ENCODE measurements at places on chromosomes 13 and 19.

DNA sequence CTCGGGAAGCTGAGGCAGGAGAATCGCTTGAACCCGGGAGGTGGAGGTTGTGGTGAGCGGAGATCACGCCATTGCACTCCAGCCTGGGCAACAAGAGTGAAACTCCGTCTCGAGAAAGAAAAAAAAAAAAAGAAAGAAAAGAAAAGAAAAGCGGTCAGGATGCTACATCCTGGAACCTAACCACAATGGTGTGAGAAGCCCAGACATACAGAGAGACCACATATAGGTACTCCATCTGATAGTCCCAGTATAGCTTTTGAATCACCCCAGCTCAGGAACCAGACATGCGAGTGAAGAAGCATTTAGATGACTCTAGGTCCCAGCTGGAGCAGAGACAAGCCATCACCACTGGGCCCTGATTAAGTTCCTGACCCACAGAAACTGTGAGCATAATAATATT, 3.2 kb downstream of the IFNL1 start:
- DNase-seq, result no peak

- no peak for DNase-seq
Observed at GRCh38 chr13:47142105-47142504, 245.3 kb upstream of the HTR2A start.

- DNase-seq, result no peak
Observed at GRCh38 chr13:64029343-64030093, 2613.9 kb upstream of the PCDH20 start.

DNA sequence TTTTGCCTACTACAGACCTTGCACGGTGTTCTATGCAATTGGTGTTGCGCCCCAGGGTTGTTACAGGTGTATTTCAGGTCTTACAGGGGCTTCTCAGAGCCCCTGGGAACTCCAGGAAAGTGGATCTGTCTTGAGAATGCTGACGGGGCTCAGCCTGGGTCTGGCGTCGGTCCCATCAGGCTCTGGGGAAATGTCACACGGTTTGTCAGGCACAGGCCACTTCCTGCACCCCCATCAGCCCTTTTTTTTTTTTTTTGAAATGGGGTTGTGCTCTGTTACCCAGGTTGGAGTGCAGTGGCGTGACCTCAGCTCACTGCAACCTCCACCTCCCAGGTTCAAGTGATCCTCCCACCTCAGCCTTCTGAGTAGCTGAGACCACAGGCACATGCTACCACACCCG, 13.2 kb downstream of the CLEC4G start:
- no peak for DNase-seq

- no peak for DNase-seq
Observed at GRCh38 chr19:7288977-7289376, 5.2 kb downstream of the INSR start.

DNA sequence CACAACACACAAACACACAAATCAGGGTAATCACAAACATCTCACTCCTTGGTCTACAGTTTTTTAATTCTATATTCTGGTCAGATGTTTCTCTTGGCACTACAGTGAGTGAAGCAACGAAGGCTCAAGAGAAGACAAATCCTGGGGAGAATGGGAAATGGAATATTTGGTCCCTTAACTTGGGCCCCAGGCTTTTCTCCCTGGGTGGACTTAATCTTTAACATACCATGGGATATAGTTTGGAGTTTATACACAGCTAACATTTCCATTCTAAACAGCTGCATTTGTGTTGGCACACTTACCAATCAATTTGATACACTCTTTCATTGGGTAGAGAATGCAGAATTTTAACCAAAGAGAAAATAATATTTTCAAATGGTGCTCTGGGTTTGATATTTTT, 1132.6 kb upstream of the SLC10A2 start:
- no peak for DNase-seq

- no peak for DNase-seq
Observed at GRCh38 chr13:110475117-110475516, 86.4 kb downstream of the RAB20 start.

GRCh38 chr19:29372091-29372415, 153.7 kb upstream of the VSTM2B start:
- DNase-seq, result no peak

- no peak for DNase-seq
Observed at GRCh38 chr19:12946731-12947496, 1.3 kb downstream of the RAD23A start.

- peak; percentile 26 for DNase-seq
Observed at GRCh38 chr19:17107546-17108452, 32.2 kb downstream of the MYO9B start.

GRCh38 chr19:49855676-49856573, 5.0 kb downstream of the PTOV1 start:
- DNase-seq, result no peak

- no peak for DNase-seq
Observed at GRCh38 chr13:75506018-75506417, 24.0 kb upstream of the TBC1D4 start.

GRCh38 chr13:107842562-107843180, 372.7 kb downstream of the LIG4 start:
- DNase-seq, result no peak

GRCh38 chr19:15974856-15975255, 26.0 kb downstream of the OR10H4 start:
- no peak for DNase-seq

- no peak for DNase-seq
Observed at GRCh38 chr13:33272531-33273124, 12.9 kb downstream of the STARD13 start.

DNA sequence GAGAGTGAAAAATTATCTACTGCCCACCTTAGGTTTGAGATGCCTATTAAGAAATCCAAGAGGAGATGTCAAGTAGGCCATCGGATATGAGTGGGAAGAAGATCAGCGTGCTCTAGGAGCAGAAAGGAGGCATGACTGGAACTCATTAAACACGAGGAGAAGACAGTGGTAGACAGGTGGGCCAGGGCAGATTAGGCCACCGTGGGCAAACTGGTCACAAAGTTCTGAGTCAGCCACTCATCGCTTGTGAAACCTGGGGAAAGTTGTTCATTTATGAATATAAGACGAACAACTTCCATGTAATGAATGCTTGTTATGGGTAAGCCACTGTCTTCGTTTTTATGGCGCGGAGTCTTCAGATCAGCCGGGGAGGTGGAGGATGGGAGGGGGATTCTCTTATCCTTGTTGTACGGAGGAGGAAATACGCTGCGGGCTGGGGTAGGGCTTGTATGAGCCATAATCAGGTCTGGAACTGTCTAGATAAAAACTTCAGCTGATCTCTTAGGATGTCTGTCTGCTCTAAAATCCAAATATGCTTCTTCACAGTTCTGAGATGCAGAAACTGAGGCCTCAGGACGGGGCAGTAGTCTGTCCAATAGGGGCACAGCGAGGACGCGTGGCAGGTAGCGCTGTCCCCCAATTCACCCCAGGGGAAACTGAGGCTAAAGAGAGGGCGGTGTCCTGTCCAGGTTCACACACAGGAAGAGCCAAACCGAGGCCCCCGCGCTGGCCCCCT, 1.1 kb upstream of the ZNF444 start:
- DNase-seq, result no peak

All from hypothalamus (tissue), 51 donors.